ENCODE measurements at places on chromosomes 16 and 17.

DNA sequence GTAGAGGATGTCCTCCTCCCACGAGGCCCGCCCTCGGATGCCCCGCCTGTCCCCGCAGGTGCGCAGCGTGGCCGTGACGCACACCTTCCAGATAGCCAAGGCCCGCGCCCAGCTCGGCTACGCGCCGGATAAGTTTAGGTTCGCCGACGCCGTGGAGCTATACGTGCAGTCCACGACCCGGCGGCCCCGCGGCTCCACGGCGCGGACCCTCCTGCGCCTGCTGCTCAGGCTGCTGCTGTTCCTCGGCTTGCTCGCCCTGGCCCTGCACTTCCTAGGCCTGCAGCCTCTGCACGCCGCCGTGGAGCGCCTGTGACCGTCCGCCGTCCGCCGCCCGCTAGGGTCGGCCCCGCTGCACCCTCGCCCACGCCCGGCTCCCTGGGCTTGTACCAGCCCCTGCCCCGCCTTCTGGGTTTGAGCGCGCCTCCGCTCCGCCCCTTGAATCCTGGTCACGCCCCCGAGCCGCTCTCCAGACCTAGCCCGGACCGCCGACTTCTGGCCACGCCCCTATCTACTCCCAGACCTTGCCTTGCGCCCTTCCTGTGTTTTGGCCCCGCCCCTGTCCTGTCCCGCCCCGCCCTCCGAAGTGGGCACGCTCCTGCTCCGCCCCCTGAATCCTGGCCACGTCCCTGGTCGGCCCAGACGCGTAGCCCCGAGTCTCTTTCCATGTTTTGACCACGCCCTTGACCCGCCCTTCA, 15.8 kb upstream of the EEF2K start:
- peaks cover 20% of the 10 kb centered on the region for H3K4me1 ChIP-seq

- peaks cover 12% of the 10 kb centered on the region for H3K4me1 ChIP-seq
- peaks cover 27% of the 10 kb centered on the region for H3K36me3 ChIP-seq
- no peak overlapping the region for H3K4me3 ChIP-seq
- no peaks in the 10 kb centered on the region for H3K27me3 ChIP-seq
- H3K27ac ChIP-seq = peak overlapping the region; percentile 92
These were observed 17.7 kb downstream of the TMEM204 start for GRCh38 chr16:1551166-1551565.

GRCh38 chr16:68370581-68371275, 59.9 kb downstream of the PRMT7 start:
- no peaks in the 10 kb centered on the region for H3K27me3 ChIP-seq
- no peaks in the 10 kb centered on the region for H3K4me1 ChIP-seq
- H3K36me3 ChIP-seq = no peaks in the 10 kb centered on the region

- H3K4me1 ChIP-seq = peaks cover 8% of the 10 kb centered on the region
- no peak overlapping the region for H3K27ac ChIP-seq
- H3K36me3 ChIP-seq = no peaks in the 10 kb centered on the region
- H3K27me3 ChIP-seq = no peaks in the 10 kb centered on the region
- DNase-seq = no peak
These were observed 57.5 kb downstream of the BEAN1 start for GRCh38 chr16:66484453-66485213.

DNA sequence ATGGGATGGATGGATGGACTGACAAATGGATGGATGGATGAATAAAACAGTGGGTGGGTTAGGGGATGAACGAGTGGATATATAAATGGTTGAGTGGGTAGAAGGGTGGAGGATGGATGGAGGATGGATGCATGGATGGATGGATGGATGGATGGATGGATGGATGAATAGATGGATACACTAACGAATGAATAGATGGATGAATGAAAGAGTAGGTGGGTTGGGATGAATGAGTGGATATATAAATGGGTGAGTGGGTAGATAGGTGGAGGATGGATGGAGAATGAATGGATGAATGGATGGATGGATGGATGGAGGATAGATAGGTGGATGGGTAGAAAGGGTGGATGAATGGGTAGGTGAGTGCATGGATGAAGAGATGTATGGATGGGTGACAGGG, 62.1 kb downstream of the CDYL2 start:
- H3K4me1 ChIP-seq = no peaks in the 10 kb centered on the region
- H3K36me3 ChIP-seq = no peaks in the 10 kb centered on the region
- no peak overlapping the region for H3K27ac ChIP-seq
- H3K4me3 ChIP-seq = no peak overlapping the region
- H3K27me3 ChIP-seq = no peaks in the 10 kb centered on the region
- DNase-seq = no peak

DNA sequence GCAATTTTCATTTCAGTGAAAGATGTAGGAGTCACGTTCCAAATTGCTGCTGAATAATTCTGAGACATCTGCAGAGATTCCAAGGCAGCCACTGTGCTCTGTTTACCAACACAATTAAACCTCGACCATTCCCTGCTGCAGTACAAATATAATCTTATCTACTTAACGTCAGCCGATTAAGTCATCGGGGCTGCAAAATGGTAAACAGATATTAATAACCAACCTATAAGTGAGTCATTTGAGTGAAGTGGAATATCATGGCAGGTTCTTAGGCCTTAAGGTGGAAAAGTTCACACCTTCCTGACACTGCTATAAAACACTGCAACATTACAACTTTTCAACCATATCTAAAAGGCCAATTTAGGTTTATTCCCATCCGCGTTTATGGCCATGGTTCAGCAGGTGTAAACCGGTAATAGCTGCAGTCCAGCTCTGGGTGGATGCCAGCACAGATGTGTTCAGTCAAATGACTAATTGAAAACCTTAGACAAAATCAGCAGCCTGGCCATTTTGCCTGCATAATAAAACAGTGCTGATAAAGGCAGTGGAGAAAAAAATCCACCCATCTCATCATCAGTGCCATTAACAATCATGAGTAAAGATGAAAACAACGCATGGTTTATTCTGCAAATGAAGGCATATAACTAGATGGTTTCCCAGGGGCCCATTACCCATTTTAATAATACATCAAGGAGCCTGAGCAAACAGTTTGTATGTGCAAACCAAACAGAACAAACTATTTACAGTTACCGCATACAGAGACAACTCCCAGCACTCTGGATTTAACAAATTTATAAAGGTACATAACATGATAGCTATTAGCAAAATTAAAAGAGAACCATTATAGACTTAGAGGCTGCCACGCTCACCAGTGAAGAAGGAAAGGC, 202.9 kb upstream of the IRX3 start:
- no peaks in the 10 kb centered on the region for H3K36me3 ChIP-seq
